ENCODE measurements at places on chromosomes 6 and 20. TPM values are rescaled to one million over a fixed set of nuclear protein-coding genes. Genes with fewer than 3 reads are reported as not detected.

The LY6G6F gene
- total RNA-seq, result not detected

The ATP9A gene
- total RNA-seq, result 7.2 TPM

The PLCB1 gene
- total RNA-seq, result 0.57 TPM

The LGSN gene
- not detected for total RNA-seq

The METTL24 gene
- total RNA-seq, result not detected

The SYNDIG1 gene
- 5.9 TPM for total RNA-seq

The TRIM40 gene
- not detected for total RNA-seq

The PRICKLE4 gene
- 1.4 TPM for total RNA-seq

The WFDC5 gene
- 1.6 TPM for total RNA-seq

The LAMA5 gene
- total RNA-seq, result 136 TPM

The RAET1L gene
- 1.1 TPM for total RNA-seq

The TMEM200A gene
- total RNA-seq, result 18.9 TPM

The TSPO2 gene
- not detected for total RNA-seq

The SRSF12 gene
- total RNA-seq, result 1.1 TPM

The LTA gene
- not detected for total RNA-seq

The SLC22A2 gene
- total RNA-seq, result not detected

The ACTL10 gene
- total RNA-seq, result 3.4 TPM

The USP49 gene
- 0.30 TPM for total RNA-seq

The ZSWIM1 gene
- 7.3 TPM for total RNA-seq

The BLOC1S5 gene
- 7.9 TPM for total RNA-seq

The RSPO3 gene
- total RNA-seq, result not detected

The PGC gene
- total RNA-seq, result not detected

The FOXC1 gene
- 3.5 TPM for total RNA-seq

The ECI2 gene
- total RNA-seq, result 65.3 TPM

The RBPJL gene
- not detected for total RNA-seq

The CTAGE9 gene
- total RNA-seq, result not detected

The JAG1 gene
- total RNA-seq, result 156 TPM

The EPM2A gene
- total RNA-seq, result 4.5 TPM

The C6orf58 gene
- not detected for total RNA-seq

The KATNA1 gene
- total RNA-seq, result 31.5 TPM

The JPH2 gene
- 1.3 TPM for total RNA-seq

The COL21A1 gene
- 0.39 TPM for total RNA-seq

The MMP24 gene
- under 0.01 TPM for total RNA-seq

The TRIM10 gene
- total RNA-seq, result not detected

The SLC52A3 gene
- total RNA-seq, result not detected

The LST1 gene
- total RNA-seq, result not detected

The EEF1E1 gene
- total RNA-seq, result 78.9 TPM

The STMND1 gene
- not detected for total RNA-seq

The DUSP15 gene
- total RNA-seq, result not detected

The ITPR3 gene
- 125 TPM for total RNA-seq

The TAF8 gene
- 15.1 TPM for total RNA-seq

The MROH8 gene
- total RNA-seq, result not detected

The CPXM1 gene
- total RNA-seq, result not detected

The GNRH2 gene
- 1.3 TPM for total RNA-seq

The HLA-DRB5 gene
- total RNA-seq, result not detected

The SLC17A3 gene
- total RNA-seq, result not detected

The ADGB gene
- total RNA-seq, result not detected

The REM1 gene
- total RNA-seq, result not detected

The TUBB2B gene
- 5.9 TPM for total RNA-seq

The CRISP3 gene
- total RNA-seq, result not detected

The PDYN gene
- not detected for total RNA-seq

The TCP11 gene
- total RNA-seq, result not detected

The BHLHE23 gene
- total RNA-seq, result not detected

The NKX2-4 gene
- total RNA-seq, result not detected

The MYCT1 gene
- total RNA-seq, result not detected

The TMEM244 gene
- not detected for total RNA-seq

The OPN5 gene
- not detected for total RNA-seq
